Activated T-helper 1 cell treated with anti-CD3 and anti-CD28 coated beads, Interleukin-12 subunit alpha, Interleukin-12 subunit beta, Interleukin-2, Interleukin-4 antibody, amounts not matched to agents 30 ng/mL and 10 ng/mL and 1 ng/mL, durations not matched to agents 14 hours and 24 hours and 36 hours (primary cell): ENCODE measurements at places on chromosomes 1 and 21. TPM values are rescaled to one million over a fixed set of nuclear protein-coding genes. Genes with fewer than 3 reads are reported as not detected.

The PDC gene
- total RNA-seq: not detected in 2 replicates

The SLC41A1 gene
- total RNA-seq: 33.9 and 34.8 TPM in 2 replicates

The ADAM30 gene
- not detected in 2 replicates for total RNA-seq

The PTPRC gene
- total RNA-seq: 512 and 516 TPM in 2 replicates

The NBPF4 gene
- total RNA-seq: 0.16 TPM in 1 of 2 replicates, not detected in the other

The ALX3 gene
- not detected in 2 replicates for total RNA-seq

The KCNA10 gene
- total RNA-seq: not detected in 2 replicates

The S100A3 gene
- total RNA-seq: not detected in 2 replicates

The CASZ1 gene
- 8.0 and 11.7 TPM in 2 replicates for total RNA-seq

The GNL2 gene
- total RNA-seq: 108 and 113 TPM in 2 replicates

The PTCH2 gene
- total RNA-seq: 1.3 and 1.5 TPM in 2 replicates

The FBXO28 gene
- 29.3 and 32.2 TPM in 2 replicates for total RNA-seq

The PTPRU gene
- 0.67 and 0.76 TPM in 2 replicates for total RNA-seq

The HCN3 gene
- total RNA-seq: 2.5 and 3.3 TPM in 2 replicates

The SMYD3 gene
- total RNA-seq: 21.7 and 21.8 TPM in 2 replicates

The HAO2 gene
- not detected in 2 replicates for total RNA-seq

The BMP8A gene
- not detected in 2 replicates for total RNA-seq

The LAD1 gene
- not detected in 2 replicates for total RNA-seq

The AMY1A gene
- not detected in 2 replicates for total RNA-seq

The HSD11B1 gene
- total RNA-seq: 15.9 and 17.9 TPM in 2 replicates

The SLC5A9 gene
- total RNA-seq: not detected in 2 replicates

The KCNQ4 gene
- total RNA-seq: 0.78 and 0.88 TPM in 2 replicates

The PRCC gene
- 117 TPM in 2 replicates for total RNA-seq

The HEYL gene
- 0.10 TPM in 2 replicates for total RNA-seq

The RPE65 gene
- not detected in 2 replicates for total RNA-seq

The VWA5B1 gene
- 0.05 TPM in 1 of 2 replicates, not detected in the other for total RNA-seq

The APP gene
- 61.3 and 66.6 TPM in 2 replicates for total RNA-seq

The SIPA1L2 gene
- 2.3 and 2.6 TPM in 2 replicates for total RNA-seq

The S100A7A gene
- not detected in 2 replicates for total RNA-seq

The TTLL7 gene
- total RNA-seq: 0.15 and 0.29 TPM in 2 replicates

The VASH2 gene
- total RNA-seq: 0.10 and 0.39 TPM in 2 replicates

The NUP210L gene
- total RNA-seq: 0.12 TPM in 1 of 2 replicates, not detected in the other
